ENCODE measurements at places on chromosomes 12 and 14. TPM values are rescaled to one million over a fixed set of nuclear protein-coding genes. Genes with fewer than 3 reads are reported as not detected.

WIF1 gene
- not detected for total RNA-seq

HSPB8 gene
- total RNA-seq: 15.1 TPM

NOS1 gene
- 0.63 TPM for total RNA-seq

RGS6 gene
- not detected for total RNA-seq

TMEM179 gene
- 0.28 TPM for total RNA-seq

PTGER2 gene
- total RNA-seq: 1.6 TPM

CCDC177 gene
- total RNA-seq: 0.02 TPM

ULK1 gene
- 41.0 TPM for total RNA-seq

PZP gene
- total RNA-seq: not detected

CLEC6A gene
- not detected for total RNA-seq

GPD1 gene
- 0.18 TPM for total RNA-seq

NTF3 gene
- total RNA-seq: not detected

CHST11 gene
- total RNA-seq: 34.0 TPM

KSR2 gene
- total RNA-seq: 0.53 TPM

SIX4 gene
- total RNA-seq: 2.7 TPM

SDSL gene
- total RNA-seq: 28.4 TPM

C12orf50 gene
- not detected for total RNA-seq

RERGL gene
- not detected for total RNA-seq

TTC9 gene
- total RNA-seq: 2.4 TPM

MYO1A gene
- total RNA-seq: 0.24 TPM

ADGRD1 gene
- total RNA-seq: 0.56 TPM

RFLNA gene
- 0.06 TPM for total RNA-seq

RPS6KL1 gene
- 0.49 TPM for total RNA-seq

KRR1 gene
- total RNA-seq: 57.6 TPM

TSPAN19 gene
- total RNA-seq: not detected

PDE3A gene
- 4.3 TPM for total RNA-seq

NKX2-8 gene
- total RNA-seq: 3.9 TPM

SERPINA10 gene
- total RNA-seq: 0.04 TPM

FAM181A gene
- total RNA-seq: not detected

SLCO1B1 gene
- total RNA-seq: 0.46 TPM

CGRRF1 gene
- total RNA-seq: 16.2 TPM

HNF1A gene
- 5.6 TPM for total RNA-seq

WNT1 gene
- total RNA-seq: not detected

PYGL gene
- total RNA-seq: 134 TPM

ARHGEF40 gene
- total RNA-seq: 15.3 TPM

RAB15 gene
- 18.2 TPM for total RNA-seq

DPY19L2 gene
- total RNA-seq: 2.1 TPM

CEBPE gene
- total RNA-seq: not detected

APOLD1 gene
- total RNA-seq: 0.30 TPM

TAS2R20 gene
- 0.07 TPM for total RNA-seq

TMEM106C gene
- 121 TPM for total RNA-seq

USP5 gene
- total RNA-seq: 77.6 TPM

INHBC gene
- 0.05 TPM for total RNA-seq

ITGB7 gene
- total RNA-seq: 0.33 TPM

PROX2 gene
- total RNA-seq: not detected

LRRC43 gene
- total RNA-seq: 0.37 TPM

PRIMA1 gene
- total RNA-seq: 0.39 TPM

Measured in A549 treated with CORT108297 at 1 μM for 4 hours (cell line).